ENCODE measurements at places on chromosomes 7 and 10.
A peak's percentile ranks its signal among the peaks of the same experiment; 100 is the strongest.

DNA sequence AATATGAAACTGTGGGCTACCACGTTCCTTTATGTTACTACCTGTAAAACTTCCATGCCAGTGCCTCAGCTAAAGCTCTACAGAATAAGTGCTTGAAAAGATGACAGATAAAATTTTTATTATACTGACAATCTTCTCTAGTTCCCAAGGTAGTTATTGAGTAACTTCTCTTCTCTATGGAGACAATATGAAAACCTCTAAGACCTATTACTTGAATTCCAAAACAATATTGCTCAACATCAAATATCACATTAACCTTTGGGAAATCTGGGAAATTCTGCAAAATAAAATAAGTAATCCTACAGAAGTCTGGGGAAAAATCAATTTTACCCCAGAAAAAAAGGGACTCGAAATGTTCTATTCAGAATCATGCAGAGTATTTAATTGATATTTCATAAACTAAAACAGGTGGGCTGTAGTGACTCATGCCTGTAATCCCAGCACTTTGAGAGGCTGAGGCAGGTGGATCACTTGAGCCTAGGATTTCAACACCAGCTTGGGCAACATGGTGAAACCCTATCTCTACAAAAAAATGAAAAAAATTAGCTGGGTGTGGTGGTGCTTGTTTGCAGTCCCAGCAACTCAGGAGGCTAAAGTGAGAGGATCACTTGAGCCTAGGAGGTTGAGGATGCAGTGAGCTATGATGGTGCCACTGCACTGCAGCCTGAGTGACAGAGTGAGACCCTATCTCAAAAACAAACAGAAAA lies 23.8 kb upstream of the ANK3 start:
- DNase-seq: no peak

- DNase-seq: no peak
Measured at GRCh38 chr7:139893999-139894398, 64.9 kb downstream of the TBXAS1 start.

- no peak for DNase-seq
Measured at GRCh38 chr10:32987172-32987571, 29.1 kb upstream of the ITGB1 start.

GRCh38 chr10:62573929-62574328 lies 199.8 kb downstream of the ZNF365 start:
- DNase-seq: no peak

DNA sequence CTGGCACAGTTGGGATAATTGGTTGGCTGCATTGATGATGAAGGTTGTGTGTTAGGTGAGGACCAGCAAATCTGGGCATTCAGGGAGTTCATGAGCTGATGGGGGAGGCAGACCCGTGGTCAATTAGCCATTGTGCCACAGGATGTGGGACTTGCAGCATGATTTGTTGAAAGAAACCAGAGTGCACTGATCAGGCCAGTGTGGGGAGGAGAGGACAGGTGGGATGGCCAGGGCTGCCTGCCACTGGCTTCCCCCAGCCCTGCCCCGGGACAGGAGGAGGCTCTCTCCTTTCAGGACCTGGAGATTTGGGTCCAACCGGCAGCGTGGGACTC lies 4.3 kb downstream of the CLIP2 start:
- peak; percentile 27 for DNase-seq

DNA sequence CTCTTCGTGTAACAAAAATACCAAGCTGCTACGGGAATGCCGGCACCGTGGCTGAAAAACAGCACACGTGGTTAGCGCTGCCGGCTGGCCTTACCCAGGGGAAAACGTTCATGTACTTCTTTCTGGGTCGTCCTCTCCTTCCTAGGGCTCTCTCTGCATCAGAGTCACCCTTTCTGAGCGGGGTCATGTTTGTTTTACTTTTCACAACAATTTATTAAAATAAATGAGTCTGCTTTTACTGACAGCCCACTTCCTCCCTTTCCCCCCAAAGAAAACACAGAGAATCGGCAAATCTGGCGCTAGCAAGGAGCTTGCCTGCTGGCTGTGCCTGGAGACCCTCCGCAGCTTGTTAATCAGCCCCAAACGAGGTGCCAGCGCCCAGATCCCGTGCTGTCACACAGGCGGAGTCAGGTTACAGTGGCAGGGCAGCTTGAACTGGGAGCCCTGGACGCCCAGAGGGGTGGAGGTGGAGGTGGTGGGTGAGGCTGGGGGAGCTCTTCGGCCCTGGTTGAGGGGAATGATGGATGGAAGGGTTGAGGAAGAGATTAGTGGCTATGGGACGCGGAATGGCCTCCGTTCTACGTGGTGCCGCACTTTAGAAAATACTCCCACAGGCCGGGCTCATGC lies 162.2 kb upstream of the TNS3 start:
- no peak for DNase-seq

- no peak for DNase-seq
Measured at GRCh38 chr10:132492323-132493025, 45.1 kb upstream of the INPP5A start.

DNA sequence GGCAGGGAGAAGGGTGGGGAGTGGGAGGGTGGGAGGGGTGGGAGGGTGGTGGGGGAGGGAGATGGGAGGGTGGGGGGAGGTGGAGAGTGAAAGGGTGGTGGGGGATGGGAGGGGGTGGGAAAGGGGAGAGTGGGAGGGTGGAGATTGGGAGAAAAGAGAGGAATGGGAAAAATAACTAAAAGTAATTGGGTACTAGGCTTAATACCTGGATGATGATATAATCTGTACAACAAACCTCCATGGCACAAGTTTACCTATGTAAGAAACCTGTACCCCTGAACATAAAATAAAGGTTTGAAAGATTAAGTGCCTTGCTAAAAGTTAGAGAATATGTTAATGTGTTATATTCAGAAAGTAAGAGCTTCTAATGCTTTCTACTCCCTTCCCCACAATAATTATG lies 564.9 kb downstream of the CNTNAP2 start:
- DNase-seq: no peak
